Peyer's patch (tissue), 4 donors: ENCODE measurements at places on chromosomes 2 and 18. TPM values are rescaled to one million over a fixed set of nuclear protein-coding genes. Genes with fewer than 3 reads are reported as not detected.

- no peak for DNase-seq
- no peak overlapping the region for H3K4me3 ChIP-seq
- no peaks in the 10 kb centered on the region for H3K4me1 ChIP-seq
- H3K27me3 ChIP-seq: no peaks in the 10 kb centered on the region
- no peaks in the 10 kb centered on the region for H3K36me3 ChIP-seq
Measured at GRCh38 chr2:100766256-100766655, 53.7 kb upstream of the NPAS2 start.

The NETO1 gene
- total RNA-seq: not detected

DNA sequence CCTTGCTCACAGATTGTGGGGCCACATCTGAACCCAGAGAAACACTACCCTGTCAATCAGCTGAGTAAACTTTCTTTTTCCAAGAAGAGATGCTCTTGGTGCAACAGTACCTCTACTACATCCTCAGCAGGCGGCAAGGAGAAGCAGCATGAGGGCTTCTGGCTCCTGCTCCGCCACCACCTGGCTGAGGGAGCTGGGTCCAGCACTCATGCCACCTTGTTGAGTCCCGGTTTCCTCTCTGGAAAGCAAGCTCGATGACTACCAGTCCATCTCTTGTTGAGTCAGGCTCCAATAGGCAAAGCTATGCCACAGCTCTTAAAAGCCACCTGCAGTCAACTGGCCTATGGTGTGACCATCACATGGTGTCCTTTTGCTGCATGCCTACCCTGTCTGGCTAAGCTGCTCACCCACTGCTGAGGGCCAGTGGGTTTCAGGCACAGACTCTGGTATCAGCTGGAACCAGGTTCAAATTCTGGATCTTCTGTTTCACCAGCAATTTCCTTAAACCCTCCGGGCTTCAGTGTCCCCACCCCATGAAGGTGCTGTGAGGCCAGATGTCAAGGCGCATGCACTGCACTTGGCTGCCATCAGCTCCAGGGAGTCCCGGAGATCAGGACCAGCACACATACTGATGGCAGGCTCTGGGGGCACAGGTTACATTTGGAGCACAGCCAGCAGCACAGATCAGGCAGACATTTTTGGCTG, 42.5 kb upstream of the ACAA2 start:
- H3K27me3 ChIP-seq: no peaks in the 10 kb centered on the region
- H3K36me3 ChIP-seq: no peaks in the 10 kb centered on the region

- H3K27ac ChIP-seq: no peak overlapping the region
- DNase-seq: no peak
- no peaks in the 10 kb centered on the region for H3K27me3 ChIP-seq
- H3K36me3 ChIP-seq: no peaks in the 10 kb centered on the region
- H3K4me1 ChIP-seq: no peaks in the 10 kb centered on the region
Measured at GRCh38 chr2:41337956-41338355, 709.9 kb upstream of the PKDCC start.

GRCh38 chr18:6273423-6273822, 141.3 kb downstream of the L3MBTL4 start:
- DNase-seq: no peak
- no peaks in the 10 kb centered on the region for H3K36me3 ChIP-seq
- H3K4me3 ChIP-seq: no peak overlapping the region

The SERPINB13 gene
- not detected for total RNA-seq

GRCh38 chr18:49648326-49648725, 86.5 kb downstream of the LIPG start:
- H3K36me3 ChIP-seq: no peaks in the 10 kb centered on the region
- H3K27ac ChIP-seq: peak overlapping the region; percentile 39
- peak; percentile 45 for DNase-seq
- no peaks in the 10 kb centered on the region for H3K27me3 ChIP-seq
- H3K4me3 ChIP-seq: no peak overlapping the region

DNA sequence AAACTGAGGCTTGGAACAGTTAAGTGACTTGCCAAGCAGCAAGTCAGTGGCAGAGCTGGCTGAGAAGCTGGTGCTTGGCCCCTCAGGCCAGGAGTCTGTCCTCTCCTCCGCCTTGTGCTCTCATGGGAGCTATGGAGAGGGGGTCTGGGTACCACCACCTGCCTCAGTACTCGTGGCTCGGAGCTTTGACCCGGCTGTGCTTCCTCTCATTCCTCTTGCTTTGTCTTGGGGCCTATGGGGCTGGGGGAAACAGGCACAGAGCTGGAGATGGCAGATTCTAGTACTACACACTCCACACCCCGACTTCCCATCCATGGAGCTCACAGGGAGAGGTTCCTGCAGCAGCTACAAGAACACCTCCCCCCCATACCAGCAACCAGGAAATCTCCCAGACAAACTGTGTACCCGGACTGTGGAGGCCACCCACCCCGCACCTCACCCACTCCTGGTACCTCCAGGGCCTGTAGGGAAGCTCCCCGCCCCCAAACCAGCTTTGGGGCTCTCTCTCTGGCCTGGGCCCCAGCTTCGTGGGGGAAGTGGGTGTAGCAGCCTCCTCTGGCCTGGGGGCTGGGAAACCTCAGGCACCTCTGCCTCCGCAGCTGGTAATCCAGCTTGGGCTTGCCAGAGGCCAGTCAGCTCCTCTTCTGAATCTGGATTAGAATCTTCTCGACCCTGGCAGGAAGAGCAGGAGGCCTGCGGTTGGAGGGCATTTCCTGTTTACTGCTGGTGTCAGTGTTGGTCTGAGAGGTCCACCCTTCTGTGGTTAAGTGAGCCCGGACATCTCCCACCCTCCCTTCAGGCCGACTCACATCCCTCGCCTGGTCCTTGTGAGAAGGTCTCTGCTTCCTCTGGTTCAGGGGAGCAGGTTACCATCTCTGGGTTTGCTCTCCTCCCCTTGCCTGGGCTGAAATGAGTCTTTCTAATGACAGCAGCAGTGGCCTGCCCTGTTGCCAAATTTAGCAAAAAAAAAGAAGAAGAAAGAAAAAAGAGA, 22.3 kb upstream of the RHOB start:
- H3K4me1 ChIP-seq: peaks cover 14% of the 10 kb centered on the region

DNA sequence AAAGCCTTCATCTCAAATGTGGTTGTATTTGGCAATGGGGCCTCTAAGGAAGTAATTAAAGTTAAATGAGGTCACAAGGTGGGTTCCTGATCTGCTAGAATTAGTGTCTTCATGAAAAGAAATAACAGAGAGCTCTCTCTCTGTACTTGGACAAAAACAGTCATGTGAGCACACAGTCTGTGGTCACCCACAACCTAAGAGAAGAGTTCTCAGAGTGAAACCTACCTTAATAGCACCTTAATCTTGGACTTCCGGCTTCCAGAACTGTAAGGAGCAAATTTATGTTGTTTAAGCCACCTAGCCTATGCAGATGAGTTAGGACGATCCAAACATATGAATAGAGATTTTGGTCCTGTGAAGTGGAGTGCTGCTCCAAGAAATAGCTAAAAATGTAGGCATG, 758.9 kb downstream of the LRRTM4 start:
- no peak for DNase-seq
- no peak overlapping the region for H3K4me3 ChIP-seq
- no peaks in the 10 kb centered on the region for H3K36me3 ChIP-seq
